ENCODE measurements at places on chromosomes 4 and X.

DNA sequence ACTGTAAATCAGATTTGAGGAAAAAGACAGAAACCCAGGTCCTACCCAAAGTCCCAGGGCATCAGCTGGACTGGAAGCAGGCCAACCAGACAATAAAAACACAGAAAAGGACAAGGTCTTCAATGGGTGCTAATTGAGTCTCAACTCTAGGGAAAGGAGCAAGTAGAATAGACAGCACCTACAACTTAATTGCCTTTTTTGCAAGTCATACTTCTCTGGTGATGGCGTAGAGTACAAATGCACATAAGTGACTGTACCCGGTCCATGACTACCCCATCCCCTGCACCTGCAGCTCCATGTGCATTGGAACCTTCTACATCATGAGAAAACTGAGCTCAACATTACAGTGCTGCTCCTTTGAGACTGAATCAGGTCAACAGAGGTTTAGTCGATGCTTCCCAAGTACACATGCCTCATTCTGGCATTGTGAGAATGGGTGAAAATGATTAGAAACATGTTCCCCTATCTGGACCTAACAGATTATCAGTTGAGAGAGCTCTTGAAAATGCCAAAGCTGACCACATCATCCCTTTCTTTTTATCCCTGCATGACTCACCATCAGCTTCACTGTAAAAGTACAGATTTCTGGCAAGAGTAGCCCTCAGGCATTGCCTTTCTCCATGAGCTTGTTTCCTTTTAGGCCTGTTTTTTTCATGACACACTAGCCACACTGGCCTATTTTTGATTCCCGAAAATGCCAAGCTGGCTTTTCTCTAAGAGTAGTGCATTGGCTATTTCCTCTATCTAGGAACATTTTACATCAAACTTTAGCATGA, 298.3 kb downstream of the HS3ST1 start:
- DNase-seq, result no peak

DNA sequence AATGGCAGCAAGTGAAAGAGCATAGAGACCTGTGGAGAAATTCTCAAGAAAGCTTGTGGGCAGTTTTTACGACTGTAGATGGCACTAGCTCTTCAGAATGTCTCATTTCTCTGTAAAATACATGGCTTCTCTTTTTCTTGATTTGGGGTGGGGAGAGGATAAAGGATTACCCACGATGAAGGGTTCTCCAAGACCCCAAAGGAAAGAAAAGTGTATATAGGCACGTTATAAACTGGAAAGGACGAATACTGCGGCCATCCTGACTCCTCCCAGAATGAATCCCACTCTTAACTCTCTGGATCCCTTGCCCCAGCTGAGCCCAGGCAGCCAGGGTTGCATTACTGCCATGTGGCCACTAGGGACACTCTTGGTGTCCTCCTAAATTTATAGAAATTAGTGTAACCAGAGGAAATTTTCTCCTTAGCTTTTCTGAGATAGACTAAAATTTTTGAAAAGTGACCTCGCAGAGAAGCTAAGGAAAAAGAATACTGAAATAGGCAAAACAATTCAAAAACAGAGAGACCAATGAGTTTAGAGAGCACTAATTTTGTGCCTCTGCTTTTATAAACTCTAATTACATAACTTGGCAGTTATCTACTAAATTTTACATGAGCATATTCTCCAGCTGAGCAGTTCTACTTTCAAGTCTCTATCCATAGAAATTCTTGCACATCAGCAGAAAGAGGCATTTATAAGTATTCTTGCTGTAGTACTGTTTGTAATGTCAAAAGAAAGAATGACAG, 37.8 kb upstream of the PCDH19 start:
- DNase-seq, result peak; percentile 24

DNA sequence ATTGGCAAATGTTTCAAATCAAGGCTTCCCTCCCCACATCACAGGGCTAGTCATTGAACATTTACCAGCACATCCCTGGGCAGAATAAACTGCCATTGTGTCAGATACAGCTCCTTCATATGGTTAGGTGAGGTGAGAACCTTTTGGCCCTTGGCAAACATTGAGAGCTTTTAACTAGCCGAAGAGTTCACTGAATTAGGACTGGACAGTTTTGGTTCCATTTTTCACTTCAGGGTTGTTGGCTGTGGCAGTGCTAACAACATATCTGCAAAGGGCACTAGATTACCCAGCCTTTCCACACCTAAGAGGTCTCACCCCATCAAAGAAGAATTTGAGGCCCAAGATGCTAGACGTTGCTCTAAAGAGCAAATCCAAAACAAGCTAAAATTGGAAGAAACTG, 180.7 kb downstream of the GUCY2F start:
- no peak for DNase-seq

GRCh38 chrX:15864023-15864422, 9.4 kb upstream of the AP1S2 start:
- DNase-seq, result no peak

DNA sequence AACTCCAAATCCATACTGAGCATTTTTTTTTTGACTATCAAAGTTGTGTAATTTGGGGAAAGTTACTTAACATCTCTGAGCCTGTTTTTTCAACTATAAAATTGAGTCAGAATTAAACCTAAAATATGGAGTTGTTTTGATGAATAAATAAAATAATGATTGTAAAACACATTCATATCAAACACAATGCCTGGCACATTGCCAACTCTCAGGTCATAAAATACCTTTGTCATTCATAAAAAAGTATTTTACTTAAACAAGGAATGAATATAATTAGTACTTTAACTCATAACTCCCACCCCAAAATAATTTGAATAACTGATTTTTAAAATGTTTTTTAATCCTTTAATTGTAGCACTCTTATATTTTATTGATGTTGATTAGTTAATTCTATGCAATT, 3.8 kb upstream of the GPR174 start:
- no peak for DNase-seq

GRCh38 chrX:10352536-10352935, 195.8 kb downstream of the CLCN4 start:
- DNase-seq, result no peak

DNA sequence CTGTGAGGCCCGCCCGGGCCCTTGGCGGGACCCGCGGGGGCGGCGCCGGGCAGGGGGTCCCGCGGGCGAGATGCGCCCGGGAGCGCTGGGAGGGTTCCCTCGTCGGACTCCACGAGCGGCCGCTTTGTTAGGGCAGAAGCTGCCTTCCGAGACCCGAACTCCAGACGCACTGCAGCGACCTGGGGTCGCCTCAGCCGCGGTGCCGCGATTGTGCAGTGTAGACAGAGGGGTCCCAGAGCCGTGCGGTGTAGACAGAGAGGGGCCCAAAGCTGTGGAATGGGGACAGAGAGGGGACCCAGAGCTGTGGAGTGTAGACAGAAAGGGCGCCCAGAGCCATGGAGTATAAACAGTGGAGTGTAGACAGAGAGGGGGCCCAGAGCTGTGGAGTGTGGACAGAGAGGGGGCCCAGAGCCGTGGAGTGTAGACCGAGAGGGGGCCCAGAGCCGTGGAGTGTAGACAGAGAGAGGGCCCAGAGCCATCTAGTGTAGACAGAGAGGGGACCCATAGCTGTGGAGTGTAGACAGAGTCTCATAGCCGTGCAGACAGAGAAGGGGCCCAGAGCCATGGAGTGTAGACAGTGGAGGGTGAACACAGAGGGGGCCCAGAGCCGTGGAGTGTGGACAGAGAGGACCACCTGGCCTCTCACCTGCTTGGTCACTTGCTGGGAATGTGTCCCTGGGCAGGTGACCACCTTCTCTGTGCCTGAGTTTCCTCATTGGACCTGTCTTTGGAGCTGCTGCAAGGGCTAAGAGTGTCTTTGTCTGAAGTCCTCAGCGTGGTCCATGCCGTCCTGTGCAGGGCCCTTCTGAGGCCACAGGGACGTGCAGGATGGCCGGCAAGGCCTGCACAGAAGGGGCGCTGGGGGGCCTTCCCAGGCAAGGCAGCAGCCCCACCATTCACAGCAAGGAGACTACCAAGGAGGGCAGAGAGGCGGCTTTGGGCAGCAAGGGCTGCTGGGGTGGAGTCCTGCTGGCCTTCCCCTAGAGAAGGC, 875 bp downstream of the RGS12 start:
- DNase-seq, result no peak

GRCh38 chr4:39102297-39102696, 40.3 kb downstream of the KLHL5 start:
- no peak for DNase-seq

- no peak for DNase-seq
These were observed 75.5 kb downstream of the ANXA10 start for GRCh38 chr4:168167714-168168284.

DNA sequence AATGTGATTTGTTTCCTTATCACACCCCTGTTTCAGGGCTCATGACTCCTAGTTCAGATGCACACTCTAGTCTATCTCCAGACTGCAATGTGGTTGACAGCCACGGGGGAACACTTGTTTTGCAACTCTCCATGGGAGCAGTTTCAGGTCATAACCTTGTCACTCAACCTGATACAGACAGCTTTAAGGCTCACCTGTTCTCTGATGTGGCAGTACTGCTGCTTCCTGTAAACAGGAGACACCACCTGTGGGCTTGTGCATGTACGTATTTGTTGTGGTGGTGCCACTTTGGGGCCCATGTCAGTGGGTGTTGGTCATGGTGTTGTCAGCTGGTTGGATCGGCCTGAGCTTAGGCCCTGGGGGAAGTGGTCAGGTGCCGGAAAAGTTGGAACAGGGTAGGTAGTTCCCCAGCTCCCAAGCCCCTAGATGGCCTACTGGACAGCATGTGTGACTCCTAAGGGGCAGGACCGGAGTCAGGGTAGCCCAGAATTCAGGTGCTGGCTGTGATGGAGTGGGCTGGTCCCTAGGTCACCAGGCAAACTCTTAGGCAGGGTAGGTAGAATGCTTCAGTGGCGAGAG, 46.2 kb downstream of the FAM9B start:
- peak; percentile 44 for DNase-seq

DNA sequence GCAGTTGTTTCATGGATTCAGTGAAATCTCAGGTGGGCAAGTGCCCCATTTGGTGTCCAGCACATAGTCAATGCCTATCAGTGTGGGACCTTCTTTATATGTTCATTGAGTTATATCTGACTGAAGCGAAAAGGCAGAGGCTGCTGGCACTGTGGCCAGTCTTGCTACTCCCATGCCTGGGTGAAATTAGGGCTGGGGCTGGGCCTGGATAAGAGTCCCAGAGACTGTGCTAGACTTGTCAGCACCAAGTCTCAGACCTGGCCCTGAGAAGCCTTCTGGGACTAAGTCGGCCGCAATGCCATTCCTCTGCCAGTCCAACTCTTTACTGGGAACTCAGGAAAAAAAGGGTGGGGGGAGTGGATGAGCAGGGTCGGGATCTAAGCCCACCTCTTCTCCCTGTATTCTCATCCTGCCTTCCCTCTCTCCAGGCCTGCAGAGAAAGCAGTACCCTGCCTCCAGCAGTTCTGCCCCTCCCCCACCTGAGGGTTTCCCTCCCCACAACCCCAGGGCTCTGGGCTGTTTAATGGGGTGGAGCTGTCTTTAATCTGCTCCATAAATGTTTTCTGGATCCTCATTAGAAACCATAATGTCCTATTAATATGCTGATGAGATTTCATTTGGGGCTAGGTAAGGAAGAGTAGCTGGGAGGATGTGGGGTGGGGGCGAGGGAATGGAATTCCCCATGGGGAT, 153.5 kb upstream of the PJA1 start:
- no peak for DNase-seq

GRCh38 chr4:8410641-8411271, 29.8 kb downstream of the ACOX3 start:
- no peak for DNase-seq

- no peak for DNase-seq
These were observed 8.8 kb upstream of the TMEM128 start for GRCh38 chr4:4256799-4257198.

- DNase-seq, result no peak
These were observed 24.1 kb upstream of the FGF16 start for GRCh38 chrX:77422891-77423648.

- DNase-seq, result no peak
These were observed 1.3 kb upstream of the CTSO start for GRCh38 chr4:155954939-155955338.

DNA sequence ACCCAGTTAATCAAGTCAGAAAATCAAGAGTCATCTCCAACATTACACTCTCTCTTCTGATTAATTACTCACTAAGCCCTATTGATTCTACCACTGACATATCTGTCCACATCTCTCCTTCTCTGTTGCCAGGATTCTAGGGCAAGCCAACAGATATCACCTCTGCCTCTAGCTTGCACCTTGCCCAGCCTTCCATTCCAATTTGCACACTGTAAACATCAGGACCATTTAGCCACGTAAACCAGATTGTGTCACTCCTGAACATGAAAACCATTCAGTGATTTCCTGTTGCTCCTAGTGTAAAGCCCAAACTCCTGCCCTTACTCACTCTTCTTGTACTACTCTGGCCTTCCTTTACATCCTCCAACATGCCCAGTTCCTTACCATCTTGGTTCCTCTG, 68.0 kb upstream of the PLS3 start:
- no peak for DNase-seq

DNA sequence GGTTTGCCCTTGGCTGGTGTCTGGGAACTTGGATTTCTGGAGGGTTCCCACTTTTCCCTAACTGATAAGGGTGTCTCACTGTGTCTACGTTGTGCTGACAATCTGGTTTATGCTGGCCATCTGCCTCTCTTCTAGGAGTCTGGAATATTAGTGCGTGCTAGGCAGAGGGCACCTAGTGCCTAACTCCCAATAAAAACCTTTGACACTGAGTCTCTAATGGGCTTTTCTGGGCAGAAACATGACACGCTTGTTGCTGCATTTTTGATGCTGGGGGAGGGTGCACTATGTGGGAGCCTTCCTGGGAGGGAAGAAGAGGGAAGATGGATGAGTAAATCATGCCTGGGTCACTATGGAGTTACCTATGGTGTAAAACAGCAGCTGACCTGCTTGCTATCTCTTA, 16.3 kb upstream of the ZNF41 start:
- no peak for DNase-seq

DNA sequence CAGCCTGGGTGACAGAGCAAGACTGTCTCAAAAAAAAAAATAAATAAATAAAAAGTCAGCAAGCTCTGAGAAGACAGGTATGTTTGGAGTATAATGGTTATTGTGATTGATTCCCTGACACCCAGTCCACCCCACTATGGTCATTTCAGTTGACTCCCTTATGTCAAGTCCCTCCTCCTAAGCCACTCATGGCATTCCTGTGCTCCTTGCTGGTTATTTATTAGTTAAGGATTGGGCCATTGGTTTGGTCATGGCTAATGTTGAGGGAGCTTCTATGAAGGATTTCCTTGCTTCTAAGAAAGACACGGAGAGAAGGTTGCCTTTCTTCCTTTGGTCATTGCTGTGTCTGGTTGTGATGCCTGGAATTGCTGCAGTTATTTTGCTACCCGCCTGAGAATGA, 140.1 kb downstream of the UCHL1 start:
- DNase-seq, result no peak

- DNase-seq, result peak; percentile 4
These were observed 364.5 kb downstream of the MAPK10 start for GRCh38 chr4:85995361-85995760.

DNA sequence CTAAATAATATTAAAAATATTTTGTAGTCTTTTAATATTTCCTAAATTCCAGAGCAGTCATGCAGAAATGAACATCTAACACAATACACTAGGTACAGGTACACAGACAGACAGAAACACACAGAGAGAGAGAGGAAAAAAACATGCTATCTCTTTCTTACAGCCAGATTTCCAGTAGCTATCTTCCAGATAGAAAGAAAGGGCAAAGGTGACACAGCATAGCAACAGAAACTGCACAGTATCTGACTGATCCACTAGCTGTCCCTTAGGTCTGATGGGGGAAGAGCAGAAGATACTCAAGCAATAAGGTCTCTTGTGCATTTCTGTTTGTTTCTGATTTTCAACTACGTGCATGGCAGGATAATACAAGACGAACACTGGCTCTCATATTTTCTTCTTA, 7.8 kb downstream of the FBXW7 start:
- no peak for DNase-seq

- DNase-seq, result no peak
These were observed 7.1 kb downstream of the TBX22 start for GRCh38 chrX:80021621-80022020.
